Heart left ventricle (tissue), 16 donors: ENCODE measurements at places on chromosomes 3 and 15. TPM values are rescaled to one million over a fixed set of nuclear protein-coding genes. Genes with fewer than 3 reads are reported as not detected.

- no peak for DNase-seq
Observed at GRCh38 chr3:80331494-80332170, 563.8 kb upstream of the ROBO1 start.

GRCh38 chr3:10189557-10190354 lies 25.0 kb downstream of the IRAK2 start:
- DNase-seq, result peak; percentile 86

GRCh38 chr3:39139442-39139841 lies 13.9 kb downstream of the CSRNP1 start:
- DNase-seq, result no peak

DNA sequence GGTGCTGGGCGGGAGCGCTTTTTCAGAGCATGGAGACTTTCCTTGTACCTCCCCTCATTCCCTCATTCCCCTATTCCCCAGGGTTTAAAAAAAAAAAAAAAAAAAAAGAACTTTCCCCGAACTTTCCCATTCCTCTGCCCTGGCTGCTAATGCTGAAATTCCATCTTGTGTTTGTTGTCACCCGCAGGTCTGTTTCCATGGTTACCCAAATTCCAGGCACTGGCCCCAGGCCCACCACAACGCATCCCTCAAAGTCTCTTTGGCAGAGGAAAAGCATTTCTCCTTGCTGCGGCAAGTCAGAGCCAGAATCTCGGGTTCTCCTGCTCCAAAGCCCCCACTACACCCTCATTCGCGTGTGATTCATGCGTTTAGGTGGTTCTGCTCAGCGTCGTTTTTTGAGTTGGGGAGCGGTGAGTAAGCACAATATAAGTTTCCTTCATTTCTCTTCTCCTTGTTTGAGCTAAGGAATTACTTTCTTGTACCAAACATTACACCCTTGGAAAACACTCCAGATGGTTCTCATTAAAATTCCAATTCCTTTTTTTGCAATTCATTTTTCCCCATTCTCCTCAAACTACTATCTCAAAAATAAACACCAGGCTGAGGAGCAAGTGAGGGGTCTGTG lies 21.6 kb downstream of the ANAPC13 start:
- DNase-seq, result peak; percentile 80

The ZNF619 gene
- 2.7 TPM for polyA plus RNA-seq

DNA sequence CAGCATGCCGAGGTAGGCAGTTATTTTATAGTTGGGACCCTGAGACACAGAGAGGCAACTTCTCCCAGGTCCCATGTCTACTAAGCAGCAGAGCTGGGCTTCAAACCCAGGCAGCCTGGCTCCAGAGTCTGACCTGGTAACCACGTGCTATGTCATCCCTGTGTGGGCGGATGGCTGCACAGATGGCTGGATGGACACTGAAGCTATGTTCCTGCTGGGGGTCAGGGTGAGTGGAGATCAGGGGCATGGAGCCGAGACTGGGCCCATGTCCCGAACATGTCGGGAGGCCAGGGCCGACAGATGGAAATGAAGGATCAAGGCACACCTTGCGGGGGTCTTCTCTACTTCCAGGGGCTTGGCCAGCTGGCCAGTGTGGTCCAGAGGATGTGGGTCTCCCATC lies 9.3 kb upstream of the FBLN2 start:
- DNase-seq, result no peak

- no peak for DNase-seq
Observed at GRCh38 chr3:16447135-16447534, 66.4 kb downstream of the RFTN1 start.

- peak; percentile 75 for DNase-seq
Observed at GRCh38 chr15:65054333-65055200, 9.4 kb downstream of the SLC51B start.

The UTS2B gene
- not detected for polyA plus RNA-seq

- DNase-seq, result no peak
Observed at GRCh38 chr15:60582370-60583036, 103.6 kb upstream of the ICE2 start.

GRCh38 chr15:98152156-98152555 lies 191.7 kb downstream of the ARRDC4 start:
- no peak for DNase-seq

- DNase-seq, result no peak
Observed at GRCh38 chr15:65757256-65757655, 34.8 kb downstream of the DENND4A start.

DNA sequence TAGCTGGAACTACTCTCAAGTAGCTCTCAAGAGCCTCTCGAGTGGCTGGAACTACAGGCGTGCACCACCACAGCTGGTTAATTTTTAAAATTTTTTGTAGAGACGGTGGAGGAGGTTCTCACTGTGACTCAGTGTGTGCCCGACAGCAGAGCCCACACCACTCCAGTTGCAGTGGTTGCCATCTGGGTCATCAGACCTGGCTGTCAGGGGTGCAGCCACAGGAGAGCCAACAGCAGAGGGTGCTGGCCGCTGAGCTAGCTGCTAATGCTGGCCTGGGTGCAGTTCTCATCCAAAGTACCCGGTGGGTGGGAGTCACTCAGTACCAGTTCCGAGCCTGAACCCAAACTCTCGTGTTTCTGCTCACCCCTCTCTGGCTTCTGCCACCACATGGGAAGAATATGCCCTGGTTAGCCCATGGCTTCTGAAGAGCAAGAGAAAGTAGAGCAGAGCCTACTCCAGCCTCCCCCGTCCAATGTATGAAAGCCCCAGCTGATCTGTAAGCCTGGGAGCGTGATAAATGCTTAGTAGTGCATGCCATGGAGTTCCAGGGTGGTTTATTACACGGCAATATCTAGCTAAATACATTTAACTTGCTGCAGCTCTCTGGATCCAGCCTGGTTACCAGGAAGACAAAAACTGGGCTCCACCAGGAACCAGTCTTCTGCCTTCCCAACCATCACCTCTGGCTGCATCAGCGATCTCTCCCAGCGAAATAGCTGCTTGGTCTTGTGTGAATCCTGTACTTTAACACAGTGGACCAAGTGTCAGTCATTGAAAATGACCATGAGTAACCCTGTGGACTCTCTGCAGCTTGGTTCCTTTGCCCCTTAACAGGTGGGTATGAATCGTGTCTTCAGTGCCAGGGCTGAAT lies 17.1 kb downstream of the UMPS start:
- no peak for DNase-seq

GRCh38 chr3:23325466-23326065 lies 122.4 kb downstream of the UBE2E2 start:
- DNase-seq, result no peak

DNA sequence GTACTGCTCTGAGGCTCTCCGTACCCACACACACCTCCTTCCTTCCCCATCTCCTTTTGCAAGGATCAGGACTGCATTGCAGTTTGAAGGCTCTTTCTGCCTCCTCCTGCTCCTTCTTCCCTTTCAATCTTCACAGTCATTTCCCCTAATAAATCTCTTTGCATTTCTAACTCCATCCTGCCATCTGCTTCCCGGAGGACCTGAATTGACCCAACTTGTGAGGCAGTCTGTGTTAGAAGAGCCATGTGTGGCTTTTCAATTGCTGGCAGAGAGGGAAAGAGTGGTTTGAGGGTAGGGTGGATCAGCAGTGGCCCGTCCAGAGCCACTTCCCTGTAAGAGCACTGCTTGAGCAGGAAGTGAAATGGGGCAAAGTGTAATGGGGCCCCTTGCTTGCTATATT lies 35.8 kb downstream of the ANAPC13 start:
- no peak for DNase-seq
